CD4-positive, alpha-beta T cell treated with Interleukin-6 for 4 hours (primary cell): ENCODE measurements at places on chromosomes 1 and 21.

DNA sequence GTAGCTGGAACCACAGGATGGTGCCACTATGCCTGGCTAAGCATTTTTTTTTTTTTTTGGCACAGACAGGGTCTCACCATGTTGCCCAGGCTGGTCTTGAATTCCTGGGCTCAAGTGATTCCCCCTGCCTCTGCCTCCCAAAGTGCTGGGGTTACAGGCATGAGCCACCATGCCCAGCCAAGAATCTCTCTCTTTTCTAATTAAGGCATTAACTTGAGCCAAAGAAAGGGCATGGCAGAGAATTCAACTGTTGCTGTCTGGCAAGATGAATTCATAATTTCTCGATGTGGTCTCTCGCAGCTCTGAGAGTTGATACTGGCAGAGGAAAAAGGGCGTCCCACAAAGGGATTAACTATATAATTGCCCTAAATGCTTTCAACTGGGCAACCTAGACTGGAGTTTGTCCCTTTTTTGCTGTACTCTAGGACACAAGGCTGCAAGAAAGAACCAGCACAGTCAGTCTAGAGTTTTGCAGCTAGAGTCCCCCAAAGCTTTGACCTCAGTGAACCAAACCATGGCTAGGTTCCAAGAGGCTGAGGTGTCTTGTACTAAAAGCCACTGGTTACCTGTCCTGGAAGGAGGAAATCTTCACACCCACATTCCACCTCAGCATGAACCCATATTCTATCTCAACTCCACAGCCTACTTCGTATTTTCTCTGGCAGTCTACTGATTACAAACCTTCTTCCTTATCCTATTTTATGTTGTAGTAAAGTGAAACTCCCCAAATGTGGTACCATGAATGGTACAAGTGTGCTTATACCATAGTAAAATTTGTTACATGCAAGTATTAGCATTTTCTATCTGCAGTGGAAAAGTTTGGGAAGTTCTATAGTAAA is 51.2 kb downstream of the OPTC start:
- DNase-seq: no peak

DNA sequence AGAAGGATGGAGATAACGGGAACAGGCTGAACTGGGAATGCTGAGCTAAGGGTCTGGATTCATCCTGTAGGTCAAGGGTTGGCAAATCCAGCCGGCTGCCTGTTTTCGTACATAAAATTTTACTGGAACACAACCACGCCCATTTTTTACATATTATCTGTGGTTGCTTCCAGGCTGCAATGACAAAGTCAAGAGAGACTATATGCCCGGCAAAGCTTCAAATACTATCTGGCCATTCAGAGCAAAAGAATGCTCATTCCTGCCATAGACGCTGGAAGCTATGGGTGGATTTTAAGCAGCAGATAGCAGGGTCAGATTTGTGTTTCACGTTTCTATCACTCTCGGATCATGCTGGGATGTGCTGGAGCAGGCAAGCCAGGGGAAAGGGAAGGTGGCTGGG is 137.9 kb upstream of the EDN2 start:
- DNase-seq: no peak

- DNase-seq: no peak
Observed at GRCh38 chr1:85850238-85850637, 142.0 kb upstream of the ZNHIT6 start.

DNA sequence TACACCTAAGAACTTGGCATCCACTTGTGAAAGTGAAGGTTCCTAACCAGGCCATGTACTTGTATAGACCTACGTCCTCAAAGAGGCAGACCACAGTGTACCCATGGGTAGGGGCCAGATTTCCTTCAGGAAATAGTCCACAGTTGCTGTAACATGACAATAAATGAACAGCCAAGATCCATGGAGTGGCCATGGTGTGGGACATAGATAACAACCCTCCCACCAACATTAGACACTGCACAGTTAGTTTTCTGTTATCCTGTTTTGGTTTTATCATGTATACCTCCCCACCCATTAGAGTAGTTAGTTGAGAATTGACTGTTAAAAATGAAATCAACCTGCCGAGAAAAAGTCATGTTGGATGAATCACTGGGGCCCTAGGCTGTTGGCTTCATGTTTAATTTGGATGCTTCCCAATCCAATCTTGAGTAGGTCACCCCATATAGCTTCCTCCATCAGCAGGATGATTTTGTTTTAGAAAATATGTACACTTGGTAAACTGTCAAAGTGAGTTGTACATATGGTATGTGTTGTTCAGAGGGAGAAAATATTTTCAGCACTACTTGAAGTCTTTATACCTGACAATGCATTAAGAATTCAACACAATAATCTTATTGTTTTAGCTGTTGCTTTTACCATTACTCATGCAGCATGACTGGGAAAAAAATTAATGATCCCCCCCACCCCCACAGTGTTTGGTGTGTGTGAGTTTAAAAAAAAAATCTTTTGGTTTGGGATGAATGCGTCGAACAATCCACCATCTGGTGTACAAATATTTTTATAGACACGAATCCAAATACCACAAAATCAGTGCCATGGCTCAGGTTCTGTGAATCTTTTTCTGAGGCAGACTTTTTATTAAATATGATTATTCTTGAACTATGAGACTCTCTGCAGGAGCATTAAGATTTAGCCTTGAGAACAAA is 88.3 kb upstream of the ARHGAP29 start:
- no peak for DNase-seq

DNA sequence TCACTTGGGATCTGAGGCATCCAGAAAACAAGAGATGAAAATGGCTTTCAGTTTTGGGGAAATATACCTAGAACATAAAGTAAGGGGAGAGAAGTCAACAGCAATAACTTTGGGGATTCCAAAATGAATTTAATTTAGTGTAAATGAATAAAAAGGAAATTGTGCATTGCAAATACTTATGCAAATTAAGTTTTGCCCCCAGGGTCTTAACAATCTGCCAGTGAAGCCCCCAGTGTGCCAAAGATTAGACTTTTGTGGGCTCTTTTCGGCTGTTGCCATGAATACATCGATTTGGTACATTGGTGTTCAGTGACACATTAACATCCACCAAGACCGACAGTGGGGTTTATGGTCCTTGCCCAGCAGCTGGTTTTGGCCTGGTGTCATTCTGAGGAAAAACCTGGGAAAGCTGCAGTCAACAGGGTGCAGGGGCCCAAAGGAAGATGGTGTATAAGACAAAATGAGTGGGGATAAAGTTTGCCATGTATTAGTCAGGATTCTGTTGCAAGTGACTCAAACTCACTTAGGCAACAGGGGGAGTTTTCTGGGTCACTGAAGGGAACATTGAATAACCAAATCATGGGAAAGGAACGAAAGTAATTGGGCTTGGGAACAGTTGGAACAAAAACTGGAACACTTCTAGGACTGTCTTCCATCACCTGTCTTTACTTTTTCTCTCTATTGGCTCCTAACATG is 30.2 kb upstream of the IGSF3 start:
- no peak for DNase-seq

DNA sequence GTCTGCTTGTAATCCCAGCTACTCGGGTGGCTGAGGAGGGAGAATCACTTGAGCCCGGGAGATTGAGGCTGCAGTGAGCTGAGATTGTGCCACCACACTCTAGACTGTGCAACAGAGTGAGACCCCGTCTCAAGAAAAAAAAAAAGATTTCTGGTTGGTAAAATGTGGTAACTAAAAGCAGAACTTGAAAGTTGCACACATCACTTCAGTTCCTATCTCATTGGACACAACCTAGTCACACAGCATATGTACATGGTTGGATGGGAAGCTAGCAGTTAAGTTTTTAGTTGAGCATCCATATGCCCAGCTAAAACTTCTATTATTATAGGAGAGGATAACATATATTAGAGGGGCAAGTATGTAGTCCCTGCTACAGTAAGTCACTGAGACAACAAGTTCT is 22.1 kb downstream of the BCAS2 start:
- DNase-seq: no peak

DNA sequence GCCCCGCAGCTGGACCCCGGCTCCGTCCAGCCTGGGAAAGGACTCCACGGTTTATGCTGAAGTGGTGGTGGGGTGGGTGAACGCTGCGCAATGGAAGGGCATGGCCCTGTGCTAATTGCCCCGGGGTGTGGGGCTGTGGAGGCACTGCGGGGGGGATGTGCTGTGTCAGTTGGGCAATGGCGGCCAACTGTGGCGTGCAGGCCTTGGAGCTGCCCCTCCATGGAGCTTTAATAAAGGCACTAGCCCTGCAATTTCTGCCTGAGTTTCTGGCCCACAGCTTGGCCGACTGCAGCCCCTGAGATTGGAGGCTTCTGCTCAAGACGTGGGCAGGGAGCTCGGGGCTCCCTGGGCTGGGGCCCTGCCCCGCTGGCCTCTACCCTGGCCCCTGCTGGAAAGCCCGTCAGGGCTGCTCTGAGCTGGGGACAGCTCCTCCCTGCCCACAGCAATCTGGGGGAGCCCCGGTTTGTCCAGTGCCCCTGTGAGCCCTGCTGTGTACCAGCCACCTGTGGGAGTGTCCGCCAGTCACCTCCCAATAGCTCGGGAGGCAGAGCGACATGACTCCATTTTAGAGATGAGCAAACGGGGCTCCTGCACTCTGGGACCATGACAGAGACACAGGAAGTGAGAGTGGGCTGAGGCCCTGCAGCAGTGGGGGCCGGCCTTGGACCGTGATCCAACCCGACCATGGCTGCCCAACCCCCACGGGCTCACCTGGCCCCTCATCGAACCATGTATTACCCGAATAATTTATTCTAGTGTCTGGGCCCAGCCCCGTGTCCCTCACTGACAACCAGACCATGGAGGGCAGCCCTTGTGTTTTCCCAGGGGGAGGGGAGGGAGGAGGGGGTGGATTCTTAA is 8.7 kb upstream of the TNFRSF14 start:
- peak; percentile 54 for DNase-seq

DNA sequence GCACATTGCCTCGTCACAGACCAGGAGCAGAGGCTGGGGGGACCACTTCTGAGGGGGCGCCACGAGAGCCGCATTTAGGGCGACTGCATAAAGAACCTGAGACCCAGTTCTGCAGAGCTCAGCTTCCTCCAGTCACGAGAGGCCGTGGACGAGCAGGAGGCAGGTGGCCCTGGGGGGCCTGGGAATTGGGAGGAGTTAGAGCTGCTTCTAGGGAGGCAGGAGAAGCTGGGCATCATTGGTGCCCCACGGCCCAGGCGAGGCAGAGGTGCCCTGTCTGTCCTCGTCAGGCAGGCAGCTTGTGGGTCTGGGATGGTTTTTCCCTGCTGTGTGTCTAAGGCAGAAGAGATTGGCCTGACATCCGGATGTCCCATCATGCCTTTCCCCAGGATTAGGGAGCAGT is 389.3 kb downstream of the CAMTA1 start:
- no peak for DNase-seq

GRCh38 chr1:180837020-180837419 is 75.7 kb upstream of the KIAA1614 start:
- no peak for DNase-seq

GRCh38 chr1:3858231-3858981 is 1.1 kb downstream of the DFFB start:
- no peak for DNase-seq

DNA sequence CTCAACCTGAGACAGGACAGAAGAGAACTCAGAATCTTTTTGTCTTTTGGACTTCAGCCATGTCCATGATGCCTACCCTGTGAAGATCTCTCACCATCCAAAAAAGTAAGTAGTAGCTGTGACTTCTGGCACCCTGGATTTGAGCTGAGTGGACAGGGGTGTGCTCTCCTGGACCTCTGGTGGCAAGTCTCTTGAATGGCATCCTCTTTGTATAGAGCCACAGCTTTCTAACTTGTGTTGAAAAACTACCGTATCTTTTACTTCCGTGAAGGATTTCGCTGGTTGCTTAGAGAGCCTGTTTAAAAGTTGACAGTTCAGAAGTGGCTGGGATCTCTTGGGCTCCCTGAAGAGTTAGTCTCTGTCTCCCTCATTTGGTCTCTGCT is 1.8 kb downstream of the MFN2 start:
- no peak for DNase-seq

GRCh38 chr1:157798211-157798610 is 21.3 kb upstream of the FCRL2 start:
- no peak for DNase-seq

GRCh38 chr1:158103861-158104522 is 76.7 kb upstream of the CD1D start:
- DNase-seq: no peak

DNA sequence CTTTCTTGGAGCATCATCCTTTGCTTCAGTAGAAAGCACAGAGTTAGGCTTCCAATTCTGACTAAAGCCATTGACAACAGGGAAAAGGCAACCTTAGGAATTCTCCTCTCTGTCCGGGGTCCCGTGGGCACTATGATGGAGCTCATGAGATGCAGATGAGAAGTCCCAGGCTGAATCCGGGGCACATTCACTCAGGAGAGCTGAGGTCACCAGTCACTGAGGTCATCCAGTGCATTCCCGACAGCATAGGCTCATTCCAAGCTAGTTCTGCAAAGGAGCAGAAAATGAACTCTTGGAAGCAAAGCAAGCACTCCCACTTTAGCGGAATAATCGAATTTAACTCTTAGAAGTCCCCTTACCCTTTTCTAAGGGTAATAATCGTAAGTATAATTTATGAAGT is 6.8 kb downstream of the CR1 start:
- no peak for DNase-seq

- no peak for DNase-seq
Observed at GRCh38 chr21:43294194-43294902, 125.5 kb downstream of the CRYAA start.

DNA sequence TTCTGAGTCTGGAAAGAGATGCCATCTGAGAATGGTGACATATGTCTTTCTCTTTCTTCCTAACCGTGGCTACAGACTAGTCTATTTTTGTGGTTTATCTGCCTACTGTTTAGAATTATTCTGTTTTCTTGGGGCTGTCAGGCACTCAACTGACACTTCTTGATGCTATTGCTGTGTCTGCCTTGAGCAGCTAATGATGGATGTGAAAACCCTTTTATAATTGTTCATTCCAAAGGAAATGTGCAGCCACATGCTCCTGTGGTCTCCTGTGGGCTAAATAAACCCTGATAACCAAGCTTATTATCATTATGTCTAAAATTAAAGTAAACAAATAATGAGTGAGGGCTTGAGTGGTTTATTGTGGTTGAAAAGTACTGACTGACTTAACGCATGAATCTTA is 52.7 kb upstream of the CXADR start:
- DNase-seq: no peak

GRCh38 chr1:206512851-206513180 is 5.5 kb downstream of the RASSF5 start:
- no peak for DNase-seq

DNA sequence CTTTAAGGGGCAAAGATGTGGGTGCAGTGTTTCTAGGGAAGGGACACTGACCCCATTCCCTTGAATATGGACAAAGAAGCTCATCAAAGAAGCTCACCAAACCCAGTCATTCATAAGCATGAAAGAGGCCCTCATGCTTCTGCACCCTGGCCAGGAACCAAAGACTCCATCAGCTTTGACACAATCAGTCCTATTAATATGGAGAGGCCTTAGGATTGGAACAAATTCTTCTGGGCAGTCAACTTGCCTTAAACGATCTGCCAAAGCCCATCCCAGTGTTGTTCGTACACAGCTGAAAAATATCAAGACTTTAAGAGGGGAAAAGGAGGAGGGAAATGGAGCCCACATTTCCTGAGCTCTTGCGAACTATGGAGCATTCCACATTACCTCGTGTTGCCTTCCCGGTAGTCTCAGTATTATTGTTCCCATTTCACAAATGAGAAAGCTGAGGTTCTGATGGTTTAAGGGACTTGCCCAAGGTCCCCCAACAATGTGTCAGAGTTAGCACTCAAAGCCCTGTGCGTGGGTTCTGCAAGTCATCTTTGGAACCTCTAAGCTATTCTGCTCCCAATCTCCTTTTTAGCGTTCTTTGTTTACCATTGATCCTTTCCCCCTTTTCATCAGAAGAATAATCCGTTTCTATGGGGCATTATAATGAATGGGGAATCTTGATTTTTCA is 161.9 kb downstream of the ZBTB18 start:
- DNase-seq: no peak
